ENCODE measurements at places on chromosomes 3 and 15.

GRCh38 chr3:113142476-113142875 is 68.9 kb upstream of the BOC start:
- no peak for DNase-seq

DNA sequence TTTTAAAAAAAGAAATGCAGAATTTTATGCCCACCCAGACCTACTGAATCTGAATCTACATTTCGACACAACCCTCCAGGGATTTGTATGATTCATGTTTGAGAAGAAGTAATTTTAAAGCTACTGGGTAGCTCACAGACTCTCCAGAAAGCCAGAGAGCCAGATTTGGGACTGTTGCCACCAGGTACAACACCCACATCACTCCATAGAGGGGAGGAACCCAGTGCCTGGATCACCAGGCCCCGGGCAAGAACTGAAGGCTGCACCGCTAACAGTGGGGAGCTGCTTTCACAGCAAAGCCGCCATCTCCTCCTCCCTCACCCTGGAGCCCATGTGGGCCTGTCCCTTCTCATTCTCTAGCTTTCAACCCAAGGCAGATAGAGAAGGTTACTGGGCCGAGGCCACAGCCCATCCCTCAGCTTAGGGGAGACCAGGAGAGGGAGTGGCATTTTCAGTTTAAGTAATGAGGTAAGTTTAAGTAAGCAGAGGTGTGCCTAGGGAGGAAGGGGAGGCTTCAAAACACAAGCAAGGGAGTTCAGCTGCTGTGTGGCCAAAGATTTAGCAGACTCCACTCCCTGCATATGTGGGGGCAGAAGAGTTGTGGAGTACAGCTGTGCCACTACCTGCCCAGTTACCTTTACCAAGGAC is 109.8 kb downstream of the IL12A start:
- DNase-seq, result no peak

- DNase-seq, result no peak
Observed at GRCh38 chr3:178849199-178849910, 222.3 kb downstream of the ZMAT3 start.

DNA sequence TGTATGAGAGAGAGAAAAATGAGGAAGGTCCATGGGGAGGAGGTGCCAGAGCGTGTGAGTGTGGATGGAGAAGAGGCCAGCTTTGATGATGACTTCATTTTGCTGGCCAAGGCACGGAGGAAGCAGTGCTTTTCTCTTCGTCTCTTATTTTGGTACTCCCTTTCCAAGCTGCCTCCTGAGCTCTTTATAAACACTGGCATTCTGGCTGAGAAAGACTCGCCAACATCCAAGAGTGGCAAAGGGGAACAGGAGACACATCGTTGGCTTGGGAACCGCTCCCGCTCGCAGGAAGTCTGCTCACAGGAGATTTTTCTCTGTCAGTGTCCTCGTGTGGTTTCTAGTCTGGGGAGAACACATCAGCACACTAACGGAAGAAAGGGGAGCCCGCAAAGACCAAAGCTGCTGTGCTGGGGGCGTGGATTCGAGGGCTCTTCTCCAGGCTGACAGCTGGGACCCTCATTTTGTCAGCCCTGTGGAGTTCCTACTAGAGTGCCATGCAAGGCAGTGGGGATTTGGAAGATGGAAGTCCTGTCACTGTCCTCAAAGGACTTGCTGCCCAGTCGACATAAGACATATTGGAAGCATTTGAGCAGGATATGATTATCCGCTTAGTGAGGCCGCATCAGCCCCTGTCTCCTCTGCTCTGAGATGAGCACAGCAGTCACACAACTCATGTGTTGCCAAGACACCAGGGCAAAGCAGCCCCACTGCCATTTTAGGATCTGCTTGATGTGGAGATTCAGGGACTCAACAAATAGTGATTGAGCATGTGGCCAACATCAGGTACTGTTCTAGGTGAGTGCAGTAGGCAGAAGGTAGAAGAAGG is 8.0 kb upstream of the SEMA4B start:
- no peak for DNase-seq

GRCh38 chr3:95899494-95899893 is 914.9 kb upstream of the EPHA6 start:
- DNase-seq, result peak; percentile 89

DNA sequence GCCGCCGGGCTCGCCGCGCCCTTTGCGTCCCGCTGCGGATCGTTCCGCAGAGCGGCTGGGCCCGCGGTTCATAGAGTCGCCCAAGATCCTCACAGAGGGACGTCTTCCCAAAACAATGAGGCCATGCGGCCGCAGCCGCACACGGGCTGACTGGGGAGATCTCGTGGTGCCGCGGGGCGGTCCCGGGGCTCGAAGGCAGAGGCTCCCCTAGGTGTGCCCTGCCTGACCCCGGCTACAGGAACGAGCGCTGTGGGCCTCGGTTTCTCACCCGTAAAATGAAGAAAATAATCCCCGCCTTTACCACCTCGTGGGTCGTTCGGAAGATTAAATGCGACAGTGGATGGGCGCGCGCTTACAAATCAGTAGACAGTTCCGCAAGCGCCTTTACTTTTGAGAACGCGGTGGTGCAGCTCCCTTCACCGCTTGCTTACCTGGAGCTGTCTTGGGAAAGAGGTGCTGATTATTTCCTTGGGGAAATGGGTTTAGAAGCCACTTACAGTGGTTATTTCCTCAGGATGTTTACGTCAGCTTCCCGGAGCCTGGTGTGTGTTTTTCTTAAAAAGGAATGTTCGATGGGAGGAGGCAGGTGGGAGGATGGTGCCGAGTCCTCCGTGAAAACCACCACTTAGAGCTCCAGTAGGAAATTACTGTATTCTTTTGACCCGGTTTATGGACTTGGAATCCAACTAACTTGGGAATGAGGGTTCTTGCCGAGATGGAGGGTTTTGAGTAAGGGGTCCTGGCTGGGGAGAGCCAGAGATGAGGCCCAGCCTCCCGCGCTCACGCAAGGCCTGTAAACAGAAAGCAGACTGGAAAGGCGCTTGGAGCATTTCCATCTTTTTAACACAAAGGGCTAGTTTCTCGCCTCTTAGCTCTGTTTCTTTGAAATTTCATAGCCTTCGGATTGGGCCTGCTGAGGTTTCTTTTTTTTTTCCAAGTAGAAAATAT is 1.9 kb upstream of the MEX3B start:
- DNase-seq, result no peak

DNA sequence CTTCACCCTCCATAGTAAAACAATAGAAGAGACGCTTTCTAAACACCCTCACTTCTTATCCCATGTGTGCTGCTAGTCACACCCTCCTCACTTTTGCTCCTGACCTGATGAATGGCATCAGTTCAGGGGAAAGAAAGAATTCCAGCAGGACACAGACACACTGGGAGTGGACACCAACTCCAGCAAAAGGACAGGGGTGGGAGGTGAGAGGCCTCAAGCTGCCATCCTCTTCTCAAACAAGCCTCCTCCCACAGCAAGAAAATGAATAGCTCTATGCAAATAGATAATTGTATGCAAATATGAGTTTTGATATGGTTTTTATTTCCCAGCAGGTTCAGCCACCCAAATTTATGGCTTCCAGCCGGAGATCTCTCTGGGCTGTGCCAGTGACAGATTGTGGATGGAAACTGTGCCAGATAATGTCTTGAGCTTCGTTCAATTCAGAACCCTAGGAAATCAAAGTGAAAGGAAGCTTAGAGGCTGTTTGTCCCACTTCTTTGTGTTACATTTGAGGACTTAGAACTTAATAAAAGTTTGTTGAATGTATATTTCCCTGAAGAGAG is 209.3 kb upstream of the PPP2R3A start:
- DNase-seq, result no peak

GRCh38 chr3:63611382-63611781 is 41.1 kb upstream of the SNTN start:
- no peak for DNase-seq

DNA sequence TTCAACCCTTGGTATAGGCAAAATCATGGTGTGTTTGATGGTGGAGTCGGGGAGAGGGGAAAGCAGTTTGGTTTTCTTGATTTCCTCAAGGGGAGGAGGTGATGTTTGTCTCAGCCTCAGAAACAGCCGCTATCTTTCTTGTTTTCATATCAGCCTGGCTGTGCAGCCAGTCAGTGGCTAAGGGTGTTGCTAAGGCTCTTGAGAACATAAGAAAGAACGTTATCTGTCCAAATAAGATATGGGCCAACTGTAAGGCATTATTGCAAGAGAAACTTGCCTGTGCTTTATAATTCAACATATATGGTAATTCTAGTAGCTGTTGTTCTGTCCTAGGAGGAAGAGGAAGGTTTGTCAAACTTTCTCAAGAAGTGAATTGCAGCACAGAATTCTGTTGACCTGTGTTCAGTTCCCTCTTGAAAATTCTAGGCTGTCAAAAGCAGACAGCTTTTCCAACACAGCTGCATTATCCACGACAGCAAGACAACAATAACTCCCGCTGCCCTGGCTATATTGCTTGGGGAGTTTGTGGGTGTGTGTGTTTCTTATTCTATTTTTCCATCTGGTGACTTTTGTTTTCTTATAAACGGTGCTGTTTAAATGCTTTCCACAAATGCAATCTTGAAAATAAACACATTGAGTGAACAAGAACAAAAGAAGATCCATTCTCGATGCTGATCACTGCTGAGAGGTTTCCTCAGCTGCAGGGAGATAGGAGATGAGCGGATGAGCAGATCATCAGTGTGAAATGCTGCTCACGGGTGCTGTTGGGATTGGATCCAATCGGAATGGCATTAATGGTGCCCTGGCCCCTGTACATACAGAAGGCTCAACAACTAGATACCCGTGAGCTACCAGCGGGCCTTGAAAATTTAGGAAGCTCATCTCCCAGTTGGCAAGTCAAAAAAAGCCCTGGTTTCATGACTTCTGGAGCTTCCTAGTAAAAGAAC is 90.8 kb upstream of the TNFAIP8L3 start:
- DNase-seq, result no peak

- DNase-seq, result peak; percentile 34
Observed at GRCh38 chr3:182710557-182711157, 82.6 kb upstream of the ATP11B start.

GRCh38 chr15:82873000-82873680 is 63.7 kb downstream of the WHAMM start:
- no peak for DNase-seq

- DNase-seq, result no peak
Observed at GRCh38 chr15:67359431-67360079, 105.0 kb downstream of the IQCH start.

DNA sequence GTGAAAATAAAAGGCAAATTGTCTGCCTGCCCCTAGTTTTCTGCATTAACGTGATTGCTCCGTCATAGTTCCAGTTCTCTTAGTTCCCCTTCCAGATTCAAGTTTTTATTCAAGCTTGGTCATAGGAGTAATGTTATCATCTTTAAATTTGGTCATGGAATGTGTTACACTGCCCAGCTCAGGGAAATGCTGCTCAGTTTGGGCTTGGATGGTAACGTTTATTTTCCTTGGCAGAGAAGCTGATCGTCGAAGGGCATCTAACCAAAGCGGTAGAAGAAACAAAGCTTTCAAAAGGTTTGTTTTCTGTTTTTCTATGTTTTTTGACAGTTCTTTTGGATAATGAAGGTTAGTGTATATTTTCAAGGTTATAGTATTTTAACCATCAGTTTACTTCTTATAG is 118.4 kb upstream of the FLNB start:
- no peak for DNase-seq

DNA sequence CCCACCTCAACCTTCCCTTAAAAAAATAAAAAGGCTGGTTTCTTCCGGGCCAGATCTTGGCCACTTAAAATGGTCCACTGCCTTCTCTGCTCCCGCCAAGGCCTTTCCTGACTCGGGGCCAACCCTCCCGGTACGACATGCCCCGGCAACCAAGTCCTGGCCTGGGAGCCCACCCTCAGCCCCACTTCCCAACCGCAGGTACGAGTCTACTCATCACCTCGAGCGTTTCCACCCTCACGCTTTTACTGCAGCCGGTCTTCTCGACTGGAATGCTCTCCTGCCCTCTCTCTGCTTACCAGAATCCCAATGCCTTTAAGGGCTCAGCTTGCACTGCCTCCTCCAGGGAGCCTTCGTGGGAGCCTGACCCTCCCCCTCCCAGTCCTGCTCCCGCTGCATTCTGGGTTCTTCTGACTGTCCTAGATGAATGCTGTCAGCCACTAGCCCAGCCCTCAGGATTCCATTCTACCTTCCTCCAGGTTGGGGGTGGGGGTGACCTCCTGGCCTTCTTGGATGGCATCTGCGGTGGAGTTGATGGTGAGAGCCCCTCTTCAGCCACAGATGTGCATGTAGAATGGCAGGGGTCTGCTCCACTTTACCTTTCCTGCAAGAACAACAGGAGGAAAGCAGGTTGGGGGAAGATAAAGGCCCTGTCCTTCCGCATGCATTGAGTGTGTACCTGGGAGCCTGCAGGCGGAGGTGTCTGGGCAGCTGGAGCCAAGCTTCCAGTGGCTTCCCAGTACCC is 1.1 kb upstream of the CSRNP1 start:
- DNase-seq, result peak; percentile 33

DNA sequence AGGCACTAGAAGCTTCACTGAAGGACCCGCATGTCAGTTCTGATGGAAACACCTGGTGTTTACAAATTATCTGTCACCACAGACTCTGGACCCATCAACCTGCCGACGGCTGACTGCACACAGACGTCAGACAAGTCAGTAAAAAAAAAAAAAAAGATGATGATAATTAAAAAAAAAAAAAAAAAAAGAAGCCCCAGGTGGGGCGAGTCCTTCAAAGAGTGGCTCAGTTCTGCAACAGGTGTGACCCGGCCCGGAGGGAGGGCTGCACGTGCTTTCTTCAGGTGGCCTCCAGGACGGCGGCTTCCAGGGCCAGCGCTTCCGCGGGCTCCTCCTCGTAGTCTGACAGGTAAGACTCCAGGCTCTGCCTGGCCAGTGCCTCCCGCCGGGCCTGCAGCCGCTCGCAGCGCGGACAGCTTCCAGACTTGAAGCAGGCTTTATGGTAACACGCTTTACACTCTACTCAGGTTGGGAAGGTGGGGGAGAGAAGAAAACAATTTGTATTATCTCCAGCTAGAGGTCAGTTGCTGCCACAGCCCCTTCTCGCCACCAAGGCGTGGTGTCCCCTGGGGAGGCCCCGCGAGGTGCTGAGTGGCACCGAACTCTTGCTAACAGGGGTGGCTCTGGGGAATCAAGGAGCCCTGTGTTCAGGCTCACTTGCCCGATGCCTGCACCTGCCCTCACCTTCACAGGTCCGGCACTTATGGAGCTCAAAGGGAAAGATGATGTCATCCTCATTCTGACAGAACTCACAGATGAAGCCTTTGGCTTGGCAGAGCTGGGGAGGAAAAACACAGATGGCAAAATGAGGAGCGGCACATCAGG is 61.8 kb downstream of the RUBCN start:
- no peak for DNase-seq

GRCh38 chr3:127068871-127069270 is 86.0 kb downstream of the PLXNA1 start:
- no peak for DNase-seq

GRCh38 chr3:149455989-149456388 is 18.5 kb upstream of the TM4SF4 start:
- no peak for DNase-seq

GRCh38 chr3:166575161-166575560 is 737.9 kb upstream of the BCHE start:
- DNase-seq, result no peak

Measured in HCEC 1CT (cell line).